ENCODE measurements at places on chromosomes 5 and 9.

- no peak for DNase-seq
Observed at GRCh38 chr9:126145887-126146253, 180.8 kb upstream of the MVB12B start.

DNA sequence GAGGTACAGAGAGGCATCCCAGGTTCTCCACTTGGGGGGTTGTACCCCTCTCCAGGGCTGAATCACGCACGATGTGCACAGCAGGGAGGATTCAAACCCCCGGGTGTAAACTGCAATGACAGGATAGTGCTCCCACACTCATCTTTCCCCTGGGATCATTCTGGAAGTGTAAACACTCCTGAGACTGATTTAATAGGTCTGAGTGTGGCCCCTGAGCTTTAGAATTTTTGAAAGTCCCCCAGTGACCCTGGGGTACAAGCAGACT is 16.5 kb downstream of the BICD2 start:
- DNase-seq, result no peak

DNA sequence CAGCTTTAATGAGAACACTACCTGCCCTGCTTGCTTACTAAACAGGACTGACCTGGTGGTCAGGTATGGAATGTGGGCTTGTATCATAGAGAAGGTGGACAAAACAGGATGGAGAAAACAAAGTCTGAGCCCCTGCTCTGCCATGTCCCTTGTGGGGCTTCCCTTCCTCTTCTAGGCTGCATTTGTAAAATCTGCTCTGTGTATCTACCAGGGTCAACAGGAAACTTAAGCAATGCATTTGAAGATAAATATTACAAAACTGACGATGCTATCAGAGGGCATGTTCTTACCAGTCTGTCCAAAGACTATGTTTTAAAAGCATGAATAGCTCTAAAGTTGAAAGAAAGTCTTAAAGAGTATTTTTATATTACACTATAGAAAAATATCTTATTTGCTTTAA is 228.7 kb downstream of the DCP2 start:
- DNase-seq, result no peak

GRCh38 chr5:126917918-126918614 is 112.3 kb downstream of the MARCHF3 start:
- DNase-seq, result no peak

- DNase-seq, result no peak
Observed at GRCh38 chr9:20111173-20111843, 322.5 kb upstream of the SLC24A2 start.

DNA sequence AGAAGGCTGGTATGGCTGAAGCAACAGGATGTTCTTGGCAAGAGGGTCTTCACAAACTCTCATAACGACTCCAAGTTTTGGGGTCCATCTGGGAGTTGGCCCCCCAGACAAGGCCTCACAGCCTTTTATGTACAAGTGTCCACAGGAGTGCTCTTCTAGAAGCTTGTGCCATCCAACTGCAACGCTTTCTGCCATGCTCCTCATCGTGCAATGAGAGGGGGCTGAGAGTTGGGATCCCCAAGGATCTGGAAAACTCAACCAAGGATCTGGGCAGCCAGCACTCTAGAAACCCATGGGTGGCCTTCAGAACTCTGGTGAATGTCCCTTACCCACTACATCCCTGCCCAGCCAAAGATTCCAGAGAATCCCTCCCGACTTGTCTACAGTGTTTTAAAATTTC is 8.5 kb upstream of the AMBP start:
- no peak for DNase-seq

All from activated T-cell treated with anti-CD3 and anti-CD28 coated beads for 48 hours (primary cell).